Right atrium auricular region (tissue), 2 donors: ENCODE measurements at places on chromosomes 11 and 22. TPM values are rescaled to one million over a fixed set of nuclear protein-coding genes. Genes with fewer than 3 reads are reported as not detected.

Gene SMC1B
- not detected for total RNA-seq

Gene LAYN
- 12.3 TPM for total RNA-seq

Gene PNPLA5
- total RNA-seq = not detected

Gene NLRP14
- total RNA-seq = not detected

- H3K4me3 ChIP-seq = no peak overlapping the region
- H3K27ac ChIP-seq = no peak overlapping the region
- H3K27me3 ChIP-seq = no peaks in the 10 kb centered on the region
- H3K36me3 ChIP-seq = no peaks in the 10 kb centered on the region
These were observed 6.0 kb upstream of the OR10D3 start for GRCh38 chr11:124176925-124177715.

DNA sequence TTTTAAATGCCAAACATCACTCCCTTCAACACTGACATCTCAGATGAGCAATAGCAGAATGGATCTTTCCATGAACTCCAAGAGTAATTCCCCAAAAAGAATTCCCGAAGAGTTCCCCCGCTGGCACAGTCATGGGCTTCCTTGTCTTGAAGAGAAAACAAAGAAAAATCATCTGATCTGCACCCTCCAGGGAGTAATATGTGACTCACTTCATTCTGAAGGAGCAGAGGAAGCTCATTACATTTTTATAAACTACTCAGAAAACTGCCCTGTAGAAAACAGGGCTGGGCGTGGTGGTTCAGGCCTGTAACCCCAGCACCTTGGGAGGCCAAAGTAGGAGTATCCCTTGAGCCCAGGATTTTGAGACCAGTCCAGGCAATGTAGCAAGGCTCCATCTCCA lies 35.7 kb downstream of the CELSR1 start:
- H3K36me3 ChIP-seq = no peaks in the 10 kb centered on the region
- H3K27ac ChIP-seq = no peak overlapping the region
- no peak overlapping the region for H3K4me3 ChIP-seq
- DNase-seq = no peak
- H3K4me1 ChIP-seq = no peaks in the 10 kb centered on the region

GRCh38 chr11:46917109-46917761 lies 1.1 kb downstream of the LRP4 start:
- no peaks in the 10 kb centered on the region for H3K27me3 ChIP-seq
- no peaks in the 10 kb centered on the region for H3K36me3 ChIP-seq
- DNase-seq = no peak
- H3K27ac ChIP-seq = peak overlapping the region; percentile 88
- peak overlapping the region; percentile 59 for H3K4me3 ChIP-seq
- no peaks in the 10 kb centered on the region for H3K4me1 ChIP-seq

DNA sequence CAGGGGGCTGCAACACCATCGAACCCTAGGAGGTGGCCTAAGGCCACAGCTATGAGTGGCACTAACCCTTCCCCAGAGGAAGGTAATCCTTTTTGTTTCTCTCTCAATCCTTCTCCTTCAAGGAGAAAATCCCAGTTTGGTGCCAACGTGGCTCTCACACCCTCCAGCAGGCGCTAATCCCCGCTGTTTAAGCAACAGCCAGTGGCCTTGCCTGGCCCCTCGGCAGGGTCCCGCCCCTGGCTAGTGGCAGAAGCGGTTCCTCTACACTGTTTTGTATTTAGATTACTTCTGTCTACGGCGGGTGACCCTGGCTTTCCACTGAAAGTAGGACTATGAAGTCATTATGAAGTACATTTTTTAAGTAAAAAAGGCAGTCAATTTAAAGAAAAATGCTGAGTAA lies 15.5 kb downstream of the GNAZ start:
- no peaks in the 10 kb centered on the region for H3K4me1 ChIP-seq
- H3K4me3 ChIP-seq = no peak overlapping the region
- DNase-seq = no peak
- H3K36me3 ChIP-seq = no peaks in the 10 kb centered on the region

- no peak overlapping the region for H3K27ac ChIP-seq
- no peaks in the 10 kb centered on the region for H3K4me1 ChIP-seq
- H3K27me3 ChIP-seq = no peaks in the 10 kb centered on the region
- no peaks in the 10 kb centered on the region for H3K36me3 ChIP-seq
- DNase-seq = no peak
These were observed 31.3 kb downstream of the RSF1 start for GRCh38 chr11:77789061-77789730.

DNA sequence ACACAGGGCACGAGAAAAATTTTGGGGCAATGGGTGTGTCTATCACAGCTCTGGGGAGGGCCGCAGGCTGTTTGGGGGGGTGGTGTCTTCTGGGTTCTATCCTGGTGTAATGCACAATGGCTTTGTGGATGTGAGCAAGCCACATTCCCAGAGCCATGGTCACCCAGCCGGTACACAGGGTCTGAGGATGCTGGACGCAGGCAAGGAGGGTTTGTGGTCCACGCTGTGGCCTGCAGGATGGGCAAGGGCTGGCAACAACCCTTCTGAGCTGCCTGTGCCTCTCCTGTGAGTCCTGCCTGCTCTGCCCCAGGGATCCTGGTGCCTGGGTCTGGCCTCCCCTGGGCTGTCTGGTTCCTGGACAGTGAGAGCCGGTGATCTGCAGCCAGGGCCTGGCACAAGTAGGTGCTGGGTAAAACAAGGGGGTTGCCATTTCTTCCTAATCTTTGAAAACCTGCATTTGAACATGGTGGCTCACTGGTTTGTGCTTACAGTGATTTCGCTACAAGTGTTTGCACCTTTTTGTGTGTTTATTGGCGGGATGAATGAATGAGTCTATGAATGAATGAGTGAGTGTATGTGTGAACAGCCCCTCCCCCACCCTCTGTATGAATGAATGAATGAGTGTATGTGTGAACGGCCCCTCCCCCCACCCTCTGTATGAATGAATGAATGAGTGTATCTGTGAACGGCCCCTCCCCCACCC lies 4.4 kb upstream of the MRPL23 start:
- H3K27ac ChIP-seq = no peak overlapping the region
- H3K27me3 ChIP-seq = no peaks in the 10 kb centered on the region
- H3K4me1 ChIP-seq = peaks cover 12% of the 10 kb centered on the region
- no peak for DNase-seq
- no peaks in the 10 kb centered on the region for H3K36me3 ChIP-seq

- peaks cover 10% of the 10 kb centered on the region for H3K4me1 ChIP-seq
- no peak overlapping the region for H3K4me3 ChIP-seq
- no peak for DNase-seq
- no peaks in the 10 kb centered on the region for H3K27me3 ChIP-seq
- no peak overlapping the region for H3K27ac ChIP-seq
- no peaks in the 10 kb centered on the region for H3K36me3 ChIP-seq
These were observed 25.1 kb upstream of the USP47 start for GRCh38 chr11:11816511-11817314.

DNA sequence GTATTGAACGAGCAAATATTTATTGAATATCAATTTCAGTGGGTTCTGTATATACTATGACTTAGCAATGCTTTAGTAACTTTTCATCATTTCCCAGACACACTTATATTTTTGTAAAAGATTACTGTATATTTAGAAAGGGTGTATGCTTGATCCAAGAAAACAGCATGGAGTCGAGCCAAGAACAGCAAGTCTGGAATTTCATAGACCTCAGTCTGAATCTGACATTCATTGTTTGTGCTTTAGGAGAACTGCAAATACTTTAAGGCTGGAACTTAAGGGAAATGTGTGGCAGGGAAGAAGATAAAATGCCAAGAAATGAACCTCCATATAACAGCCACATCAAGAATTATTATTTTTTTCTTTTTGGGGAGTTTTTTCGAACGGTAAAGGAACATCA lies 1156.8 kb downstream of the LRRC4C start:
- no peak overlapping the region for H3K27ac ChIP-seq
- H3K4me1 ChIP-seq = no peaks in the 10 kb centered on the region
- no peak overlapping the region for H3K4me3 ChIP-seq
- DNase-seq = no peak
- H3K27me3 ChIP-seq = no peaks in the 10 kb centered on the region

DNA sequence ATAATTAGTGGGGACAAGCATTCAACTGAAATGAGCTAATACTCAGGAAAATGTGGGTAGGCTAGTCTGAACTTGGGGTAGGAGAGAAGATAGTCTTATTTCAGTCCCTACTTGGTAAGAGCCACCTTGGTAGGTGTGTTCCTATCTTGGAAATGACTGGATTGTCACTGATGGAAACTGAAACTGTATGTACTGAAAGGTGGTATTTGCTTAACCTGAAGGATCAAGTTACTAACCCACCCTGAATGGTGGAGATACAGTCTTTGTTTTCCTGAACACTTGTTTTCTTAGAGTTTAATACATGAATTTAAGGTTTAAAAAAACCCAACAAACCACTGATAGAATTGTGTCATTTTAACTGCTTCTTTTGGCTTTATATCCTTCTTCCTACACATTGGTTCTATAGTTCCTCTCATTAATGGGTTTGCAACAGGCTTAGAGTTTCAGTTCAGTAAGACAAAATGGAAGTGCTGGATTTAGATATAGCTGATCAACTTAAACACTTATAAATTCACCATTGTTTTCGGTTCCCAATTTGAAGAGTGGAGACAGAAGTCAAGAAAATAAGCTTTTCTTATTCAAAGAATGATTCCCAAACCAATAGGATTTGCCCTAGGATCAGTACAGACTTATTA lies 4.2 kb downstream of the FAR1 start:
- H3K27me3 ChIP-seq = no peaks in the 10 kb centered on the region
- H3K27ac ChIP-seq = no peak overlapping the region
- H3K36me3 ChIP-seq = no peaks in the 10 kb centered on the region
- H3K4me3 ChIP-seq = no peak overlapping the region

- H3K27ac ChIP-seq = peak overlapping the region; percentile 87
- no peaks in the 10 kb centered on the region for H3K27me3 ChIP-seq
- H3K4me1 ChIP-seq = no peaks in the 10 kb centered on the region
- H3K36me3 ChIP-seq = no peaks in the 10 kb centered on the region
These were observed 386.5 kb downstream of the SOX6 start for GRCh38 chr11:15969701-15970329.

DNA sequence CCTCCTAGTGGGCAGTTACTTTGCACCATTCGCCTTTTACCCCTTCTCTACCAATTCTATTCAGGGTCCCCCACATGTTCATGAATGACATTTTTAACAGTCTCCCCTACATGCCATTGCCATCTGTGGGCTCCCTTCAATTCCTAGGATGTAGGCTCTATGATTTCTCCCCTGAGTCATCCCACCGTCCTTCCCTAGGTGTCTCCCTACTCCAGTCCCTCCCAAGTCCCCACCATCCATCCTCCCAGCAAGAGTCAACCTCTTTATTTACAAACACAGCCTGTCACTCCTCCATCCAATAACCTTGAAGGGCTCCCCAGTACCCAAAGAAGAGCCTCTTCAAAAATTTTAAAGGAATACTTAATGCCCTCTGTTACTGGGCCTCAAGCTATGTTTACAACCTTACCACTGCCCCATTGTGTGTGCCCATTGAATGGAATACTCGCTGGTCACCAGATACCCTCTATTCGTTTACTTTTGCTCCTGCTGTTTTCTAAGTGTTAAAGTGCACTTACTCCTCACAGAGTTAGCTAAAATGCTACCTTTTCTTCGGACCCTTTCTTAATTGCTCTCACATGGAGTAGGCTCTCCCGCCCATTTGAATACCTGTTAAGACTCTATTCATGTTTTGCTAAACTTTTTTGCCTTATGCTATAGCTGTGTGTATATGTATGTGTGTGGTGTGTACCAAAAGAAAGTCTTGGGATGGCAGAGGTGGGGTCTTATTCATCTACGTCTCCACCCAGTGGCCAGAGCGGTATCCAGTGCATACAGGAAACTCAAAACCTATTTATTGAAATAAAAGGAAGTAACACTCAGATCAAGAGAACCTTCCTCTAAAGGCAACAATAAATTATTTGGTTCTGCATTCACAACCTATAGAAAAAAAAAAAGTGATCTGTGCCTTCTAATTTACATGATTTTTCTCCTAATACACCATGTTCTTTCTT lies 235.8 kb upstream of the CCDC90B start:
- no peak overlapping the region for H3K27ac ChIP-seq
- H3K4me1 ChIP-seq = no peaks in the 10 kb centered on the region
- no peaks in the 10 kb centered on the region for H3K27me3 ChIP-seq

DNA sequence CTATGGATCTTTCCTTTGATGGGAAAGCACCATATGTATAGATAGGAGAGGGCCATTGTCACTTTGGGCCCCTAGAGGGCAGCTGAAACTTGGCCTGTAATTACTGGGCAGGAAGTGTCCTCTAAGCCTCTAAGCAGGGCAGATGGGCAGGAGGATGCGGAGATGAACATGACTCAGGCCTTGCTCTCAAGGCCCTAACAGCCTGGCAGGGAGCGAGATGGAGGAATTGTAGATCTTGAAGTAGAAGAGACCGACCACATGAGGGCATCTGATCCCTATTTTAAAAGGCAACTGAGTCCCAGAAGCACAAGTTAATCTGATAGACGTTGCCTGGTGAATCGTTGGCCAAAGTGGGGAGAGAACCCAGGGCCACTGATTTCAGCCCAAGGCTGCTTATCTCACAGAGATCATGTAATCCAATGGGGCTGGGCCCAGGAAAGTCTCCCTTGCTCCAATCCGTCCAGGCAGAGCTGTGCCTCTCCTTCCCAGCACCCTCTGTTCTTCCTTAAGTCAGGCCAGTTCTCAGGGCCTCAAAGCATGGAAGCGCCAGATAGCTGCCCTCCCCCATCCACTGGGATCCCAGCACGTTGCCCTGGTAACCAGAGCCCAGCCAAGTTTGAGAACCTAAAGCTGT lies 2.5 kb upstream of the SEPTIN3 start:
- H3K4me1 ChIP-seq = no peaks in the 10 kb centered on the region
- no peak overlapping the region for H3K27ac ChIP-seq
- H3K4me3 ChIP-seq = no peak overlapping the region
- no peak for DNase-seq

- DNase-seq = no peak
- H3K36me3 ChIP-seq = no peaks in the 10 kb centered on the region
- peaks cover 5% of the 10 kb centered on the region for H3K4me1 ChIP-seq
- H3K4me3 ChIP-seq = no peak overlapping the region
These were observed 258.6 kb downstream of the METTL15 start for GRCh38 chr11:28366549-28367346.

- no peak overlapping the region for H3K27ac ChIP-seq
- H3K36me3 ChIP-seq = no peaks in the 10 kb centered on the region
- no peaks in the 10 kb centered on the region for H3K27me3 ChIP-seq
- no peaks in the 10 kb centered on the region for H3K4me1 ChIP-seq
- H3K4me3 ChIP-seq = no peak overlapping the region
These were observed 3.7 kb downstream of the INSC start for GRCh38 chr11:15118431-15118830.

GRCh38 chr11:88521399-88521798 lies 183.9 kb upstream of the CTSC start:
- no peak overlapping the region for H3K4me3 ChIP-seq
- H3K27ac ChIP-seq = no peak overlapping the region
- no peak for DNase-seq
- H3K27me3 ChIP-seq = no peaks in the 10 kb centered on the region

GRCh38 chr11:69881467-69882269 lies 62.5 kb upstream of the FGF3 start:
- no peak for DNase-seq
- no peak overlapping the region for H3K27ac ChIP-seq
- H3K4me3 ChIP-seq = no peak overlapping the region
- no peaks in the 10 kb centered on the region for H3K36me3 ChIP-seq

- H3K4me1 ChIP-seq = no peaks in the 10 kb centered on the region
- H3K27me3 ChIP-seq = no peaks in the 10 kb centered on the region
- H3K4me3 ChIP-seq = no peak overlapping the region
- no peaks in the 10 kb centered on the region for H3K36me3 ChIP-seq
These were observed 584.9 kb upstream of the CCDC90B start for GRCh38 chr11:83871054-83871453.

GRCh38 chr11:124194293-124195188 lies 11.4 kb downstream of the OR10D3 start:
- no peaks in the 10 kb centered on the region for H3K36me3 ChIP-seq
- H3K4me3 ChIP-seq = no peak overlapping the region
- no peaks in the 10 kb centered on the region for H3K4me1 ChIP-seq
- H3K27me3 ChIP-seq = no peaks in the 10 kb centered on the region
- no peak overlapping the region for H3K27ac ChIP-seq
